ENCODE measurements at places on chromosomes 6 and 20.
A peak's percentile ranks its signal among the peaks of the same experiment; 100 is the strongest.

DNA sequence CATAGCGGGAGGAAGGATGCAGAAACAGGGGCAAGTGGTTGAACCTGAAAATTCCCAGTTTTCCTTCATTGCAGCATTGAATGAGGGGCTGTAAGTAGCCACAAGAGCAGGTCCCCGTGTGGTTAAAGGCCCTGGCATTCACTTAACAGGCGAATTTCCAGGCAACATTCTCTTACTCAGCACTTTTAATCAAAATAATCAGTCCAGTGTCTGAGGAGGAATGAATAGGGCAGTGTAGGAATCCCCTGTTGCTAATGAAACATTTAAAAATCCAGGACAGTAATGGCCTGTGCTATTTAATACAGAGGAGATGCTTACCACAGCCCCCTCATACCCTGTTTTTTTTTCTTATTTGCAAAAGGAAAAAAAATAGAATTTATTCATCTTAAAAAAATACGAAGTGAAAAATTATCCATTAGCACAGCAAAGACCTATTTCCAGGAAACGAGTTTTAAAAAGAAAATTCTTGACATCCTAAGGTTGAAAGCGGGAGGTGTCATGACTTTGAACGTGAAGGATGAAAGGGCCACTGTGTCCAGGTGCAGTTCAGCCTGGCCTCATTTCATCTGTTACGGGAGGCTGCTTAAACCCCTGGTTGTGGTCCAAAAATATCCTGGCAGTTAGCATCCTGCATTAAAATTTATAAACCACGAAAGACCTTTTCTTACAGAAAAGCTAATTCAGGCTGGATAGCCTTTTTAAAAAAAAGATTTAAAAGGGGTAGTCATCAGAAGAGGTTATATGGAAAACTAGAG, 20.2 kb downstream of the MYLK4 start:
- DNase-seq, result no peak

- DNase-seq, result no peak
Observed at GRCh38 chr20:10487142-10488136, 52.3 kb downstream of the SLX4IP start.

GRCh38 chr6:84356907-84357306, 129.5 kb upstream of the CEP162 start:
- DNase-seq, result no peak

- DNase-seq, result peak; percentile 24
Observed at GRCh38 chr6:84224251-84224650, 3.2 kb downstream of the CEP162 start.

- DNase-seq, result no peak
Observed at GRCh38 chr6:159985296-159985945, 16.5 kb downstream of the IGF2R start.

DNA sequence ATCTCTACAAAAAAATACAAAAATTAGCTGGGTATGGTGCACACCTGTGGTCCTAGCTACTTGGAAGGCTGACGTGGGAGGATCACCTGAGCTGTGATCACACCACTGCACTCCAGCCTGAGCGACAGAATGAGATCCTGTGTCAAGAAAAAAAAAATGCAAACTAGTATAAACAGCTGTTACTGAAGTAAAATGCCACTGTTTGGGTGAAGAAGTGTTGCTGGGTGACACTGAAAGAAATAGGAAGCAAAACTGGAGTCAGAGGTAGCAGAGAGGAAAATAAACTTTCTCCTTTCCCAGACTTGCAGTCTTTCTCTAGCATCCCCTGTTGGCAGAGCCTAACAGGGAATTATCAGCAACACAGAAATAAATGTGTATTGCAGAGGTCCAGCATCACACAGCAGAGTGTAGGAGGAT, 241.2 kb upstream of the PREP start:
- DNase-seq, result no peak

DNA sequence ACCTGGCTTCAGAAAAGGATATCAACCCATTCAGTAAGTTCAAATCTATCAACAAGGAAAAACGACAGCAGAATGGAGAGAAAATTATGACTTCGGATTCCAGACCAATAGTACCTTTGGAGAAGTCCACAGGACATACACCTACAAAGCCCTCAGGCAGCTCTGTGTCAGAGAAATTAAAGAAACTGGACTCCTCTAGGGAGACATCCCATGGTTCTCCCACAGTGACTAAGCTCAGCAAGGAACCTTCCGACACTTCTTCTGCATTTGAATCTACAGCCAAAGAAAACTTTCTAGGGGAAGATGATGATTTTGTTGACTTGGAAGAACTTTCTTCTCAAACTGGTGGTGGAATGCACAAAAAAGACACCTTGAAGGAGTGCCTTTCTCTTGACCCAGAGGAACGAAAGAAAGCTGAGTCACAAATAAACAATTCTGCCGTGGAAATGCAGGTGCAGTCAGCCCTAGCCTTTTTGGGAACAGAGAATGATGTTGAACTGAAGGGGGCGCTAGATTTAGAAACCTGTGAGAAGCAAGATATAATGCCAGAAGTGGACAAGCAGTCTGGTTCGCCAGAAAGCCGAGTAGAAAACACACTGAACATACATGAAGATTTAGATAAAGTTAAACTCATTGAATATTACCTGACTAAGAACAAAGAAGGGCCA, 67.4 kb upstream of the HINT3 start:
- no peak for DNase-seq

GRCh38 chr6:45201484-45201883, 126.6 kb upstream of the RUNX2 start:
- DNase-seq, result no peak

GRCh38 chr6:97969065-97969464, 686.0 kb upstream of the MMS22L start:
- no peak for DNase-seq

DNA sequence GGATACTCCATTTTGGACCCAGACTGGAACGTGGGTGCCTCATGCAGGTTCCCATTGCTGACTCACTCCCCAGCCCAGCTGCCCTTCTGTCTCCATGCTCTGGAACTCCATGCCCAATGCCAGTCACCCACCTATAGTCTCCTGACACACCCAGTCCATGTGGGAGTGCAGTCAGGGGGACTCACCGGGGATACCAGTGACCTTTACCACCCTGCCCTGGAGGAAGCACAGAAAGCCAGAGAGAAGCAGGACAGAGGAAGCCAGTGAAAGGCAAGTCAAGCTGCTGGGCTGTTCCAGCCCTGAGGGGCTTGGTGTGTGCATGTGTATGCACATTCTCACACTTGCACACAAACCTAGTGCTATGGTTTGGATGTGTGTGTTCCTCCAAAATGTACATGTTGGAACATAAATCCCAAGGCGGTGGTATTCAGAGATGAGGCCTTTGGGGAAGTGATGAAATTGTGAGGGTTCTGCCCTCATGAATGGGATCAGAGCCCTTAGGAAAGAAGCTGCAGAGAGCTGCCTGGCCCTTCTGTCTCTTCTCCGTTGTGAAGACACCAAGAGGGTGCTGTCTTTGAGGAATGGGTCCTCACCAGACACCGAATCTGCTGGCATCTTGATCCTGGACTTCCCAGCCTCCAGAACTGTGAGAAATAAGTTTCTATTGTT, 121.4 kb upstream of the MAFB start:
- DNase-seq, result no peak

GRCh38 chr6:157092736-157093135, 230.6 kb downstream of the TMEM242 start:
- no peak for DNase-seq

DNA sequence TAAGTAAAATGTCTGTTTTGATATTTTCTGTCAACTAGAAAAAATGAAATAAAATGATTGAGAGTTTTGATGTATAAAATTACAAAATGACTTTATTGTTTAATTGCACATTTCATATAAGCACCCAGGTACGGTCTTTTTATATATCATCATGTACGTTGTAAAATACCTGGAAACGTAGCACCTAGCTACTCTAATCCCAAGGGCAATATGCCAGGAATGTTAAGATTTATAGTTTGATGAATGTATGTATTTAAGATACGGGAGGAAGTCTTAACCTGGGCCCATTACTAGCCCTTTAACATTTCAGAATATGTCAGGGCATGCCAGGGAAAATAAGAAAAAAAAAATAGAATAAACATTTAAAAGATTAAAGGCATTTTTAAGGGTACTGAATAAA, 490.9 kb upstream of the NRSN1 start:
- DNase-seq, result no peak

DNA sequence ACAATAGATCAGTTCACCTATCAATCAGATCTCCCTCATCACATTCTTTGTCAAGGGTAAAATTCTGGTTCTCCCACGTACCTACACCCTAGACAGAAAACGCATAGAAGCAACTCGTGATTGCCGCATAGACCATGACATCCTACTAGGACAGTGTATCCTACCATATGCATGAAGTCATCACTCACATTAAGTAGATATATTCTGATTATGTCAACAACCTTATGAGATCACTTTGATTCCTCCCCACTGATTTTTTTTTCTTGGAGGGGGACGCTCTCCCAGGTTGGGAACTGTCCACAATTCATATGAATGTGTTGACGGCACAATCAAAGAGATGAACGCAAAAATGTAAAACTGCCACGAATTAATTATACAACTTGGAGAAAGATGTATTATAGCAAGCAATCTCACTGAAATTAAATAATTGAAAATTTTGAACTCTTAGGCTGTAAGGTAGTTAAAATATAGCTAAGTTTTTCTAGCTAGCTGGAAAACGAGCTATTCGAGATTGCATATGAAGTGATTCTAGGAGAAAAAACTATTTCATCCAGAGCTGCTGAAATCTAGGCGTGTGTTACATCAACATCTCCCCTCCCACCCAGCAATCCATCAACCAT, 82.5 kb upstream of the CCDC28A start:
- no peak for DNase-seq

All from AG04449 (cell line).